Progenitor cell of endocrine pancreas (in vitro differentiated cells): ENCODE measurements at places on chromosomes 2 and 18.

DNA sequence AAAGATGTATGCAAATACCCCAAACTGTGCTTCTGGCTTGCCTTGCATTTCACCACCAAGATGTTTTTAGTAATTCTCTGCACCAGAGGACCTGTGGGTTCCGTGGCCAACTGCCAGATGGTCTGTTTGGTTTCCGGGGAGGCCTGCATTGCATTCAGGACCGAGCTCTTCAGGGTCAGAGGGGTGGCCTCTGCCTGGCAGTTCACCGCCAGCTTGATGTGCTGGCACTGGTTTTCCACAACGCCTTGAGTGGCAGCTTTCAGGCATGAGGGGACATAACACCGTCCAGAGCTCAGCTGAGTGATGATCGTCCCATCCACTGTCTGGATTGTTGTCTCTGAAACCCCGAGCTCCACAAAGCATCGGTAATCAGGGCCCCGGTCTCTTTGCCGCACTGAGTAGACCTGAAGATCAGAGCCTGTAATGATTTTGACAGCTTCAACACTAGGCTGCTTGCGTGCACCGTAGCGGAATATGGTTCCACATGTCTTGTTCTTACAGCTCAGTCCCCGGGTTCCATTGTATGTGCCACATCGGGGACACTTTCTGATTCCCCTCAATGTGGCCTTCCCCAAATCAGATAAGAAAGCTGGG lies 9.4 kb downstream of the C2orf42 start:
- no peak for DNase-seq

GRCh38 chr2:163800951-163801381 lies 65.2 kb upstream of the FIGN start:
- DNase-seq = no peak

DNA sequence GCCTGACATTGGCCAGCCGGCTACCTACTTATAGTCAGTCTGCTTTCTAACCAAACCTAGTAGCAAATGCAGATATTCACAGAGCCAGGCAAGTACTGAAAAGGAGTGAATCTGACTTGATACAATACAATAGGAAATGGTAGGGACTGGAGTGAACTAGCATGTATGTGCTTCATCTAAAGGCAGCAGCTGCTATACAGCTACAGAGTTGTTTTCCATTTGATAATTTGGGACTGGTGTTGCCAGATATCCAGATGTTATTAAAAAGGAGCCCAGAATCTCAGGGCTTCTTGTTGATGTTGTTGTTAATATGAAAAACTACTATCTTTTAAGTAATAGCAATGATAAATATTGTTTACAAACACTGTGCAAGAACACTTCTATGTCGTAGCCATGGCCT lies 159.4 kb downstream of the BABAM2 start:
- no peak for DNase-seq

DNA sequence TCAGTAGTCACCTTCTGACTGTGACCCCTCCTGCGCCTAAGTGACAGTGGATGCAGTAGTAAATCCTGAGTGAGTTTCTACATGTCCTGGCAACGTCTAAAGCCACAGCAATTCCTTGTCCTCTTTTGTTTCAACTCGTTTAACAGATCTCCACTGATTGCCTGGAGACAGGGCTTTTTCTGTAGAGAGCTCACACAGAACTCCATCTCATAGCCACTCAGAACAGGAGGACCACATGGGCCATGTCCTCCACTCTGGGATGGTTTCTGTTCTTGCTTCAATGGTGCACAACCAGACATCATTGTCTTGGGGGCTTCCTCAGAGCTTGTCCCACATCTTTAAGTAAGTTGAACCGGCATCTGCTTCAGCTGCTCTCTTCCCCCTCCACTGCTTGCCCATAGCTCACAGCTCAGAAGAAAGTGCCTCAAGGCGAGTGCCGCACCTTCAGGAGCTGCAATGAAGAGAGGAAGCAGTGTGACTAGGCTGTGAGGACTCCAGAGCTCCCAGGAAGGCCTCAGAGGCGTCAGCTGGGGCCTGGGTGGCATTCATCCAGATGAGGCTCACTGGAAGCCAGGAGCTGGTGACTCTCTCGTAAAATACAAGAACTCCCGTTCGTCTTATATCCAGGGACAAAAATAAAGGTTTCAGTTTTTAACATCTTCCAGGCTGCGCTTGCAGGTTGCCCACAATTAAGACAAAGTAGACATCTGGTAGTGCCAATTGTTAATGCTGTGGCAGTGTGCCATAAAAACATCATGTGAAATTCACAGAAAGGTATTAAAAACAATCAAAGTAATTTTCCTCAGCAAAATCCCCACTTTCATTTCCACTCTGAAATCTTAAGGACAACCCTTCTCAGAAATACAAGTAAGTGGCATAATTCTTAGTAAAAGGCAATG lies 37.3 kb downstream of the ST3GAL5 start:
- no peak for DNase-seq

DNA sequence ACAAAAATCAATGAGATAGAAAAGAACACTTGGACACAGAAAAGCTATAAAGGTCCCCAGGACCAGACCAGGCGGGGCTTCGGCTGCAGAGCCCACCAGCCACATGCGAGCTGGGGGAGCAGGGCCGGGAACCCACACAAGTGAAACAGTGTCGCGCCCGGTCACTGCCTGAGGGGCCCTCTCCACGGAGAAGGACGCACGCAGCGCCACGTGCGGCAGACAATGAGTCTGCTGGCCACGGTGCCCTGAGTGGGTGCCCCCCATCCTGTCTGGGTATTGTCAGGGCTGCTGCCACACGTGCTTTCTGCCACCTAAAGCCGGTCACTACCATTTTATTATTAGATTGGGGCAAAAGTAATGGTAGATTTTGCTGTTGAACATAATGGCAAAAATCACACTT lies 207.9 kb upstream of the HDAC4 start:
- DNase-seq = no peak
